ENCODE measurements at places on chromosomes 6 and 20.

- no peak for DNase-seq
These were observed 43.2 kb upstream of the CTNNBL1 start for GRCh38 chr20:37650661-37651060.

- no peak for DNase-seq
These were observed 533 bp upstream of the CRYBG1 start for GRCh38 chr6:106359959-106360409.

DNA sequence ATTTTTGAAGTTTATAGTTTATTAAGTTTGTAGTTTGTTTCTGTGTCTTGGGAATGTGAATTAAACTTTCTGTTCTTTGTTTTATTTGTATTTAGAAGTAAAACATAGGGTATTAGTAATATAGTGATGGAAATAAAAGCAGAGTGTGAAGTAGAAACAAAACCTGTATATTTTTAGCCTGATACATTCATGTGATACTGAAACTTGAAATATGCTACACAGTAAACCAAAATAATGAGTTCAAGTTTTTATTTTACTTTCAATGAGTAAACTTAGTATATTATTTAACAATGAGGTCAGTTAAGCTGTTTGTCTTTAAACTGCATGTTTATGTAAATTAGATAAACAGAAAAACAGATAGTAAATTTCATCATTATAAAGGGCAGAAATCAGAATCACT lies 1592.6 kb downstream of the GRIK2 start:
- no peak for DNase-seq

DNA sequence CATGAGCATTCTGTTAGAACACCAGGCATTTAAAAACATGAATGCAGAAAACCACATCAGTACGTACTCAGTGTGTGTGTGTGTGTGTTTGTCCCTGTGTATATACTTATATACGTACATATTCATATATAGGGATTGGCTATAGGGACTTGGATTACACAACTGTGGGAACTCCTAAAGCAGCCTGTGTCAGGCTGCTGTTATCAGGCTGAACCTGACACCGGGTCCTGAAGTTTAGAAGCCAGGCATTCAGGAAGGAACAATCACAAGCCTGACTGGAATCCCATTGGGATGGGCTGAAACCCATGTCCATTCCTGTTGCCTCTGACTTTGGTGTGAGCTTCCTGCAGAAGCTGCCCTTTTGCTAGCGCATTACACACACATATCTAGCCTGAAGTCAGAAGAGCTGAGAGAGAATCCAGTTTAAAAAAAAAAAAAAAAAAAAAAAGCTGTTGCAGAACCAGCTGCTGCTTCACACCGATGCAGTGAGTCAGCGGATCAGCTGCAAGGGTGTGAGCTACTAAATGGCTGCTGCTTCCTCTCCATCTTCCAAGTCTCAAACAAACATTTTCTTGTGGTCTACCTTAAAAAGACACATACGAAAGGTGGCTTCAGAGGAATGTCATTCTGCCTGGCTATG lies 348.1 kb downstream of the THBS2 start:
- peak; percentile 23 for DNase-seq

DNA sequence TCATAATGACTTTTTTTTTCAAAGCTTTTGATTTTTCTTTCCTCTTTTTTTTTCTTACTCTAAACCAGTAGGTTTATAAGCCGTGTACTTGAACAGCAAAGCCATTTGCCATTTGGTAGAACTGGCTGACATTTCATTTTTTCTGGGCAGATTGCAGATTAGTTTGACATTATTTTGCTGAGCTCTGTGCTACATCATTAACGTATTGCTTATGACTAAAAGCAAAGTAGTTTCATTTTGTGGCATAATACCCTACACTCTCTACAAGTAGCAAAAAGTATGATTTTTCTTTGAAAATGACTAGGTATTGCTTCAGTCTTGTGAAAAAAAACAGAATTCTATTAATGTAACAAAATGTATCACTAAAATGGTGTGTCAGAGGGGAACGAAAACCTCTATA lies 141.3 kb downstream of the GRIK2 start:
- no peak for DNase-seq

- no peak for DNase-seq
These were observed 11.1 kb downstream of the GLP1R start for GRCh38 chr6:39059496-39060310.

DNA sequence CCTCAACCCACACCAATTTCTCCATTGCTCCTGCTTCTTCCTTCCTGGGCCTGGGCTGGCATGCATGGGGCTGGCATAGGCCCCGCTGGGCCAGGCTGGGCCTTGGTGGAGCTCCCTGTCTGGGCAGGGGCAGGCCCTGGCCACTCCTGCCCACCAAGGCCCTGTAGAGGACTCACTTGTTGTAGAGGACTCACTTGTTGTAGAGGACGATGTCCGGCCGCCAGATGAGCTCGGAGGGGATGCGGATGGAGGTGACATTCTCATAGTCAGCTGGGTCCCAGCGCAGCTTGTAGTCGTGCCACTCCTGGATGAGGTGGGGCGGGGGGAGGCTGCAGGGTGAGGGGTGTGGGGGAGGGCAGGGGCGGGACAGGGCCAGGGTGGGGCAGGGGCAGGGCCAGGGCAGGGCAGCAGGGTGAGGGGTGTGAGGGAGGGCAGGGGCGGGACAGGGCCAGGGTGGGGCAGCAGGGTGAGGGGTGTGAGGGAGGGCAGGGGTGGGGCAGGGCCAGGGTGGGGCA lies 5.3 kb downstream of the CHRNA4 start:
- no peak for DNase-seq

DNA sequence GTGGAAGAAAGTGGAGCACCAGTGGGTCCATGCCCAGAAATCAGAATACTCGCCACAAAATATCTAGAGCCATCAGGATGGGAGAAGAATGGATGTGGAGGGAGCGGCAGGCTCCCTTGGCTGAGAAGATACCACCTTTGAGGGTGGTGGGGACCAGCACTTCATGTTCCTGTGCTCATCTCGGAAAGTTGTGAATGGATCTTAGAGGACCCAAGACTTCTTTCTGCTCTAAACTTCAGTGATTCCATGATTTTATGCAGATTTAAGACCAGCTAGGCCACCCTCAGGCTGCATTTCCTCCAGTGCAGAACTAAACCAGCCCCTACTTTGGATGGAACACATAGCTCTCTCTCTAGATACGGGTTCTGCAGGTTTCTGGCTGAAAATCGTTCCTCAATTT lies 416.5 kb downstream of the CDC5L start:
- DNase-seq, result no peak

GRCh38 chr6:166271376-166271765 lies 36.8 kb downstream of the PRR18 start:
- DNase-seq, result no peak

GRCh38 chr6:142387997-142388815 lies 86.4 kb downstream of the ADGRG6 start:
- no peak for DNase-seq

DNA sequence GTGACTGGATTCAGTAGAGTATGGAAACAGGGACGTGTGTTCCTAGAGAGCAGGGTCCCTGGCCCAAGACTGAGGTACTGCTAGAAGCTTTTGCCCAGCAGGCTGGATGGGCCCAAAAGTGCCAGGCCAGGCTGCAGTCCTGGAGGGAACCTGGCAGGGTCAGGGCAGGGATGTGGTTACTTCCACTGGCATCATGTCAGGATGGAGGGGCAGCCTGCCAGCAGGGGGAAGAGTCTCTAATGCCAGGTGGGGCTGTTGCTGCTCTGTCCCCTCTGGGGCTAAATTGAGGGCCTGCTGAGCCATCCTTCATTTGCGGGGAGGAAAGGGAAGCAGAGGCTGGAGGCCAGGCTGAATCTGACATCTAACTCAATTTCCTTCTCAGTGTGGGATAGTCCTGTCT lies 17.2 kb downstream of the ZDHHC14 start:
- DNase-seq, result no peak

DNA sequence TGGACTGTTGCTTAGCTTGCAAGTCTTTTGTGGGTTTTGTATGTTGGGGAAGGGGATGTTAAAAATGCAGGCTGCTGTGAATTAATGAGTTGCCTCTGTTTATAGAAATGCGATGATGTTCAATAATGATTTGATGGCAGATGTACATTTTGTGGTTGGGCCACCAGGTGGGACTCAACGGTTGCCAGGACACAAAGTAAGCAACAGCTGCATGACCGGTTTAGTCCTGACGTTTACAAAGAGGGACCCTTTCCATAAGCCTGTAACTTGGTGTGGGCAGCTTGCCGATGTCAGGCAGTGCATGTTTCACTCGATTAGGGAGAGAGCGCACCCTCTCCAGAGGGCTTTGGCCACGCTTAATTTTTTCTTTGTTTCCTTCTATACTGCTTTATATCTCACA lies 1.3 kb downstream of the BTBD3 start:
- no peak for DNase-seq

DNA sequence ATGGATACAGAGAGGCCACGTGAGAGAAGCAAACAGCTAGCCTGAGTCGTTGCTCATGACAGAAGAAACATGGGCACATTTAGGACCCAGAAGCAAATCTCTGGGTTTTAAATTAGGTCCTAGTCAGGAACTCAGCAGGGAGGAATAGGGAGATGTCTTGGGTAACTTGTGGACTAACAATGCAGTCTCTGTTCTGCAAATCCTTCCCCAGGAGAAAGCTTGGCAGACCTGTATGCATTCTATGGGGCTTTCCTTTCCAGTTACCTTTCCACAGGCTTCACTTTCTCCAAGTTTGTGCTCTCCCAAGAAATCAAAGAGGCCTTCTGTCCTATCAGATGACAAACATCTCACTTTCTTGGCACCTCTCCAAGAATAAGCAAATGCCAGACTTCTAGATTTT lies 47.2 kb upstream of the PLCB4 start:
- no peak for DNase-seq

- no peak for DNase-seq
These were observed 9.3 kb downstream of the SLC9A8 start for GRCh38 chr20:49821870-49822331.

GRCh38 chr6:56709650-56710049 lies 67.0 kb upstream of the DST start:
- no peak for DNase-seq

DNA sequence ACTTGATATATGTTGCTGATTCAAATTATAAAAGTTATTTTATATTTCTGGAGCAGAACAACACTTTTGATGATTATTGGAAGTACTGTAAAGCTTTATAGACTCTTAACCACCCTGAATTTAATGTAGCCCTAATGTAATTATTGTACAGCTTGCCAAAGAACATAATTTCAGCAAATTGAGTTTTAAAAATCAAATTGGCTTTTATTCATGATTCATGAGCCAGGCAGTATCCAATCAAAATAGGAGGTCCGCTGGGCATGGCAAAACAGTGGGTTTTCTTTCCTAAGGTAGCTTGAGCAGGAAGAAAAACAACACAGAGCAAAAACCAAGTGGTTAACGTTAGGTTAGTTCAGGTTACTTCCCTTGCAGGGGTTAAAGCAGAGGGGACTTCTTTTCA lies 64.8 kb upstream of the MAP7 start:
- DNase-seq, result no peak

DNA sequence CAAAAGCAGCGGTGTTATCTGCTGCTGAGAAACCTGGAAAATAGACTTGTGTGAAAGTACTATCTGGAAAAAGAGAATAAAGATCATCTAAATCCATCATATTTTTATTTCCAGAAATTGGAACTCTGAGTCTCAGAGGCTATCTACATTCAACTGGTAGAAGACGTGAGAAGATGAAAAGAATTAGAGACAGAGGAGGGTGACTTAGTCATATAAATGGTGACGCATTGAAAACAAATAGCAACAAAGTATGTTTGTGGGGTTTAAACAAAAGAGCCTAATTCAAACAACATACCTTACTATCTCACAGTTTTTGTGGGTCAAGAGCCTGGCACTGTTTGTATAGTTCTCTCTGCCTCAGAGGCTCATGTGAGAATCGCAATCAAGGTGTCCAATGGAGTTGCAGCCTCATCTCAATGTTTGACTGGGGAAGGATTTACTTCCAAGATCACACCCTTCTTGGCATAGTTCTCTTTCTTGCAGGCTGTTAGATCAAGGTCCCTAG lies 757.1 kb upstream of the SLC35B3 start:
- DNase-seq, result no peak

GRCh38 chr20:25242231-25242630 lies 5.7 kb upstream of the PYGB start:
- DNase-seq, result no peak

All from activated naive CD4-positive, alpha-beta T cell treated with anti-CD3 and anti-CD28 coated beads for 36 hours (primary cell).